HL-60 (cell line): ENCODE measurements at places on chromosomes 5 and 9.
A peak's percentile ranks its signal among the peaks of the same experiment; 100 is the strongest.

DNA sequence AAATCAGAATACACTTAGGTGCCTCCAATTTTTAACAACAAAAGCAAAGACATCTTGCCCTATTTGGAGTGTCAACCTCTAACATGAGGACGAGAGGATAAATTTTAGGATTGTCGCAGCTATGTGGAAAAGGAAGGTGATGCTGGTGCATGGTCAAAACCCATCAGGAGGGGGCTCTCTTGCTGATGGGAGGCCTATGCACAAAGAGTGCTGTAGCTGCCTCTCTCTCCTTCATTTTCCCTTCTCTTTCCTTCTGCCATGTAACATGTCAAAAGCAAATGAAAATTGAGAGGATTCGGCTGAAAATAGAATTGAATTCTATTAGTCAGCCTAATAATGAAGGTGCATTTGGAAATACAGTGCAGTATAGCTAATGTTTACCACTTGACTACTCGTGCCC lies 578.7 kb upstream of the ZNF462 start:
- no peak for DNase-seq

GRCh38 chr9:123942542-123942941 lies 12.6 kb upstream of the DENND1A start:
- no peak for DNase-seq

DNA sequence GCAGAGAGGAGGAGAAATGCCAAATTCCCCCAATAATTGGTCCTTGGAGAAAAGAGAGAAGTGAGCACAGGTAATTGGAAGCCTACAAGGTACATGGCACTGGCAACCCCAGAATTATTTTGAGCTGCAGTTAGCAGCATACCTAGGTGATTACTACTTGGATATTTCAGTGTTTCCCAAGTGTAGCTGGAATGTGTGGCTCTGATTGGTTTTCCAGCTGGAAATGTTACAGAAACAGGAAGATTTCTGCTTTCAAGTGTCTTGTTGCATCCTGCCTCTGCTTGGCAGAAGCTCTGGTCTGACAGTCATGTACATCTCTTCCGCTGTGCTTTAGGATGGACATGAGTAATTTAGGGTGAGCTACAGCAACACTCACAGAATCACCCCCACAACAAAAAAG lies 262.1 kb downstream of the ENC1 start:
- no peak for DNase-seq

GRCh38 chr5:32317041-32317440 lies 4.3 kb upstream of the MTMR12 start:
- no peak for DNase-seq

- DNase-seq = no peak
These were observed 242.5 kb downstream of the ARRDC3 start for GRCh38 chr5:91140657-91141056.

- DNase-seq = no peak
These were observed 74.2 kb upstream of the OTULINL start for GRCh38 chr5:14507156-14507941.

DNA sequence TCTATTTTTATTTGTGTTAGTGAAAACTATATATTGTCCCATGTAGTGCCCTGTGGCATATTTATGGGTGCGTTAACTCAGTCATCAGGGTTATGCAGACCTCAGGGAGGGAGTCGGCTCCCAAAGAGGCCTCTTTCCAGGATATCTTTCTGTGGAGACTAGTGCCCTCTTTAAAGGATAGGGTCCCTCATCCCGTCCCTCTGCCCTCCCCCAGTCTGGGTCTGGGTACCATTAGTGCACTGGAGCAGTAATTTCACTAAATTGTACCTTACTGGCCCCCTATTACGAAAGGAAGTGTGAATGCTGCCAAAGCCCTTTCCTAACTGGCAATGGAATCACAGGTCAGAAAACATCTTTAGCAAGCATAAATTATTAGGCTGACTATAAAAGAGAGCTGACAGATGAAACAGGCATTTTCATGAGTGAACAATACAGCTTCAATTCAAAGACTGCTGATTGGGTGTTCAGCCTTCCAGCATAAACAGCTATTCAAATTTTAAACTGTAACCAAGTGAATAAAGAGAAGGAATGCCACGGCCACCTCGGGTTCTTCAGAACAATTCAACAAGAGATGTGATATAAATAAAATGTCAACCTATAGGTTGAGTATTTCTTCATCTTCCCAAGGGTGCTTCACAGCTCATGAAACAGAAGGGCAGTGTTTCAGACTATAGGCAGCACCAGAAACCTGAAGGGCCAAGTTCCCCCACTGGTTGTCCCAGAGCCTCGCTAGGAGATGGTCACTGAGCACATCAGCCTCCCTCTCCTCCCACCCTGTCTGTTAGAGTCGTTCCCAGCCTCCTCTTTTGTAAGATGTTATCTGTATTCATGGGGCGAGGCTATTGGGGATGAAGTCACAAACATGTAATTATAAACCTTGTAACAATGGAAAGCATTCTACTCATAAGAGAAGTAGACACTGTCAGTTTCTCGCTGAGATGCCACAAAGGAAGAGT lies 318.7 kb downstream of the TMEM161B start:
- no peak for DNase-seq

DNA sequence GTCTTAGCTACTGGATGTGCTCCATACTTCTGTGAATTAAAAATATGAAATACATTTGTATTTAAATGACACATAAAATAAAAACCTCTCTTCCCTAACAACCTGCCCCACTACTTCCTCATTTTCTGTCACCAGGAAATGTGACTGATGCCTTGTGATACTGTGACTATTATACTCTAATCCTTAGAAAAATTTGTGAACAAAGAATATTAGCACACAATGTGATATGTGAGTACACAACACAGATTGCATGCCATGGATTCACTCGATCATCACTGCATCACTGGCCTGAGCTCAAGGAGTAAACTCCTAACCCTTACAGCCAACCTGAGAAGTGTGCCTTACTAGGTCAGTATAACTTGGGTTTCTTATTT lies 281.0 kb downstream of the EFNA5 start:
- DNase-seq = peak; percentile 1

DNA sequence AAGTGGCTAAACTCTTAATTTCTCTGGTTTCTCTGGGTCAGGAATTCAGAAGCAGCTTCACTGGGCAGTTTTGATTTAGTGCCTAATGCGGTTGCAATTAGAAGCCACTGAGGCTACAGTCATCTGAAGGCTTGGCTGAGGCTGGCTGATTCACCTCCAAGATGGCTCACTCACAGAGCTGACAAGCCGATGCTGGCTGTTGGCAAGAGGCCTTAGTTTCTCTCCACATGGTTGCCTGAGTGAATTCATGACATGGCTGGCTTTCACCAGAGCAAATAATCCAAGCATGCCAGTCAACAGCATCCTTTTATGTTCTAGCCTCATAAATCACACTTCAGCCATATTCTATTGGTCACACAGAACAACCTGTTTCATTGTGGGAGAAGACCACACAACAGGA lies 2.8 kb upstream of the CDK7 start:
- DNase-seq = no peak

- DNase-seq = no peak
These were observed 351.8 kb downstream of the SPOCK1 start for GRCh38 chr5:137147346-137147745.

DNA sequence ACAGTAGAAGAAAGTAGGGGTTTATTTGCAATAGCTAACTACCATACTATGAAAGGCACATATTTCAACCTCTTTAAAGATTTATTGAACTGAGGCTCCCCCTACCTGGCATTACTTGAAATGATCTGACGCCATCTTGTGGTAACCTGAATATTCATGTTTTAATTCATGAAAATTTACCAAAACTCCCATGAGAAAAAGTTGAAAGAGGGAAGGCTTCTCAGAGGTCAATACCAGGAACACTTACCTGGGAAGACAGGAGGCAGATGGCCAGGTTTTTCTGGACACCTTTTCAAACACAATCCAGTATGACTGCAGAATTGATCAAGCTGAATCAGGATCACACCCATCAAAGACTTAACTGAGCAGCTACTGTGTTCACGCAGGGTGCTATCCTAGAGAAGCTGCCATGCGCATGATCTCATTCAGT lies 9.4 kb downstream of the PRELID2 start:
- peak; percentile 9 for DNase-seq

DNA sequence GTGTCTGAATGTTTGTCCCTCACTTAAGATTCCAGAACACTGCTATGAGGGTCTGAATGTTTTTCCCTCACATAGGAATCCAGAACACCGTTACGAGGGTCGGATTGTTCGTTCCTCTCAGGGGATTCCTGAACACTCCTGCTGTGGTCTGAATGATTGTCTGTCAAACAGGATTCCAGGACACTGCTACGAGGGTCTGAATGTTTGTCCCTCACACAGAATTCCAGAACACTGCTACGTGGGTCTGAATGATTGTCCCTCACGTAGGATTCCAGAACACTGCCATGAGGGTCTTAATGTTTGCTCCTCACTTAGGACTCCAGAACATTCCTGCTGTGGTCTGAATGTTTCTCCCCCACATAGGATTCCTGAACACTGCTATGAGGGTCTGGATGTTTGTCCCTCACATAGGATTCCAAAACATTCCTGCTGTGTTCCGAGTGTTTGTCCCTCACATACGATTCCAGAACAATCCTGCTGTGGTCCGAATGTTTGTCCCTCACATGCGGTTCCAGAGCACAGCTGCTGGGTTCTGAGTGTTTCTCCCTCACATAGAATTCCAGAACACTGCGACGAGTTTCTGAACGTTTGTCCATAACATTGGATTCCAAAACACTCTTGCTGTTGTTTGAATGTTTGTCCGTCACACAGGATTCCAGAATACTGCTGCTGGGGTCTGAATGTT lies 199.5 kb downstream of the FOXD4L6 start:
- DNase-seq = no peak

DNA sequence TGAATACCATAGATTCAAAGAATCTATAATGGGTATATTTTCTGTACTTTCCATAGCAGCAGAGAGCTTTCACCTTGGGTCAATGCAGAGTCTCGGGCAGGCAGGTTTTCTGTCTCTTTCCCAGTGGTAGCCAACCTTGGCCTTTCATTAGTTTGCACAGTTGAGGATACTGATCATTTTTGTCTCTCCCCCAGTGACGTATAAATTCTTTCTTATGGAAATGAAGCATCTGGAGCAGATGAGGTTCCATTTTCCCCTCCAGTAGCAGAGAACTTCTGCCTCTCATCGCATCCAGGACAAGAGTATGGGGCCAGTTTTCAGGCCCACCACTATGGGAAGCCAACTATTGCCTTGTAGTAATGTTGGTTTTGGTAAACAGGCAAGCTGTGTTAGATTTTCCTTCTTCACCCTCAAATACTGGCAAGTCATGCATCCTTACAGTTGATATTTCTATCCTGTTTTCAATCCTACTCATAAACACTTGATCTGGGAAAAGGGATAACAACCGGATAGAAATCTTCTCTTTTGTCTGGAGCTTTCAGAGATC lies 845.2 kb upstream of the CDH18 start:
- no peak for DNase-seq

GRCh38 chr5:117652036-117652957 lies 1077.7 kb upstream of the SEMA6A start:
- no peak for DNase-seq

GRCh38 chr5:115932991-115933390 lies 29.3 kb upstream of the LVRN start:
- DNase-seq = no peak

DNA sequence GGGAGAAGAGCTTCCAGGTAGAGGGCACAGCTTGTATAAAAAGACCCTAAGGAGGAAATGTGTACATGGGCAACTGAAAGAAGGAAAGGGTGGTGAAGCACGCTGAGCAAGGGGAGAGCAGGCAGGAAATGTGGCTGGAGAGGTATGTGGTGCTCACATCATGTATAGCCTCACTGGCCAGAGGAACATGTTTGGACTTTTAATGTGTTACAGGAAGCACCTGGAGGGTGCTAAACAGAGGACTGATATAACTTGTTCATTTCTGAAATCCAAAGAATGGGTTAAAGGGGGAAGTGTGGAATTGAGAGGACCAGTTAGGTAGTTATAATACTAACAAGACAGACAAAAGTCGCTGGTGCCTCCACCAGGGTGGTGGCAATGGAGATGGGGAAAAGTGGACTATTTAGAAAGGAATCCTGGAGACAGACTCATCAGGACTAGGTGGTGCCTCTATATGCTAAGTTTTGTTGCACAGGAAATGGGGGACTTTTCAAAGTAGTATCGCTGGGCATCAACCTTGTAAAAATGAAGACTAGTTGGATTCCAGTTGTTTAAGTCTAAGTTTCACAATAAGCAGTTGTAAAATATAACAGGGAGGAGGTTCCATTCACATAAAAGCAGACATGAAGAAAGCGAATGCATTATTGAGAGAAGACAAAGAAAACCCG lies 63.1 kb upstream of the CD180 start:
- no peak for DNase-seq

GRCh38 chr5:1952444-1953099 lies 69.8 kb upstream of the IRX4 start:
- DNase-seq = no peak

DNA sequence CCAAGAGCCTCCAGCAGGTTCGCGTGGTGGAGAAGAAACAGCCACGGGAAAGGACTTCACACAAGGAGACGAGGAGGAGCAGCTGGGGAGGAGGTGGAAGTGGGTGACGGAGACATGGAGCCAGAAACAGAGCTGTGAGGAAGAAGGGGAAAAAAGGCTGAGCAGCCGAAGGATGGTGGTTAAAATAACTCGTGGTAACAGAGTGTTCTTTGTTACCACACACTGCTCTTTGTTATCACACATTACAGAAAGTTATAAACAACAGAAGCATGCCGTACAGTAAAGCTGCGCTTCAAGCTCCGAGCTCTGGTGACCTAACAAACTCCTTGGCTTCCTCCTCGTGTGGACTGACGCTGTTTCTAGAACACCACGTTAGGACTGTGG lies 215.4 kb downstream of the GLIS3 start:
- DNase-seq = no peak

DNA sequence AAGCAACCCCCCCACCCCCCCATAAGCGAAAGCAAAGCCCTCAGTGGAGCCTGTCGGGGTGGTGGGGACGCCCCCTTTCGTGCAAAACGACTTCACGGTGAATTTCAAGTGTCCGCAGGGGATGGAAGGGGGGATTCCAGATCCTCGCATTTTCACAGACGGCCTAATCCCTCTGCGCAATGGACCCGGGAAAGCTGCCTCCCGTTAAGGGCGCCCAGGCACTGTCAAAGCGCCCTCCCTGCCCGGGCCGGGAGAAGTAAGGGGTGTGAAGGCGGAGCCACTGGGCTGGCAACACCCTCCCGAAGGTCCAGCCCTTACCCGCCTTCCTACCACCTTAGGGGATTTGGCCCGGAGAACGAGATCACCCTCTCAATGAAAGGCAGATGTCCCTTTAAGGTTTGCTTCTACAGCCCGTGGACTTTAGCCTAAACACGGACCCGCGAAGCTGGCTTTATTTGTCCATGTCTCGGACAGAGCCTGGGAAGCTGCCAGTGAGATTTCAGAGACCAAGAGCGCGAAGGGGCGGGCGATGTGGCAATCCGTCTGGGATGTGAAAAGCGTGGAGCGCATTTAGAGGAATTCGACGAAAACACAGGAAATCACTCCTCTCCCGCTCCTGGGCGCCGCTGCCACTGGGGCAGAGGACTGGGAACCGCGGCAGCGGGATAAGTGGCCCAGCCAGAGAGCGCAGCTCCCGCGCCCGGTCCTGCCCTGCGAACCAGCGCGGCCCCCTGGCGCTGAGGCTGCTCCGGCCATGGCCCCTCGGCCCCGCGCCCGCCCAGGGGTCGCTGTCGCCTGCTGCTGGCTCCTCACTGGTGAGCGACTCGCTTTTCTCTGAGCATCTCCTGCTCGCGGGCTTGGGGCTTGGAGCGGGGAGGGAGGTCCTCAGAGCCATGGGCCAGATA lies at the start of the genes ITGA1 and PELO:
Gene ITGA1 (plus strand): TSS at position 317 of the 905 bp plus-strand sequence. CDS start 438 bp downstream, at position 755.
Gene PELO (plus strand): TSS at position 317 of the 905 bp plus-strand sequence. CDS start 12,479 bp downstream, outside the sequence.
- no peak for DNase-seq

- no peak for DNase-seq
These were observed 123.3 kb upstream of the ELL2 start for GRCh38 chr5:96084874-96085506.

GRCh38 chr5:143874312-143874711 lies 62.4 kb downstream of the HMHB1 start:
- DNase-seq = no peak
